AG09319 (cell line): ENCODE measurements at places on chromosomes 7 and 10.

GRCh38 chr7:131829947-131830558 lies 273.6 kb upstream of the PODXL start:
- no peak for DNase-seq

DNA sequence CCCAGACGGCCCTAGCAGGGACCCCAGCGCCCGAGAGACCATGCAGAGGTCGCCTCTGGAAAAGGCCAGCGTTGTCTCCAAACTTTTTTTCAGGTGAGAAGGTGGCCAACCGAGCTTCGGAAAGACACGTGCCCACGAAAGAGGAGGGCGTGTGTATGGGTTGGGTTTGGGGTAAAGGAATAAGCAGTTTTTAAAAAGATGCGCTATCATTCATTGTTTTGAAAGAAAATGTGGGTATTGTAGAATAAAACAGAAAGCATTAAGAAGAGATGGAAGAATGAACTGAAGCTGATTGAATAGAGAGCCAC lies 184 bp downstream of the CFTR start:
- DNase-seq: no peak

GRCh38 chr10:104639590-104640338 lies 1.3 kb upstream of the SORCS3 start:
- no peak for DNase-seq

DNA sequence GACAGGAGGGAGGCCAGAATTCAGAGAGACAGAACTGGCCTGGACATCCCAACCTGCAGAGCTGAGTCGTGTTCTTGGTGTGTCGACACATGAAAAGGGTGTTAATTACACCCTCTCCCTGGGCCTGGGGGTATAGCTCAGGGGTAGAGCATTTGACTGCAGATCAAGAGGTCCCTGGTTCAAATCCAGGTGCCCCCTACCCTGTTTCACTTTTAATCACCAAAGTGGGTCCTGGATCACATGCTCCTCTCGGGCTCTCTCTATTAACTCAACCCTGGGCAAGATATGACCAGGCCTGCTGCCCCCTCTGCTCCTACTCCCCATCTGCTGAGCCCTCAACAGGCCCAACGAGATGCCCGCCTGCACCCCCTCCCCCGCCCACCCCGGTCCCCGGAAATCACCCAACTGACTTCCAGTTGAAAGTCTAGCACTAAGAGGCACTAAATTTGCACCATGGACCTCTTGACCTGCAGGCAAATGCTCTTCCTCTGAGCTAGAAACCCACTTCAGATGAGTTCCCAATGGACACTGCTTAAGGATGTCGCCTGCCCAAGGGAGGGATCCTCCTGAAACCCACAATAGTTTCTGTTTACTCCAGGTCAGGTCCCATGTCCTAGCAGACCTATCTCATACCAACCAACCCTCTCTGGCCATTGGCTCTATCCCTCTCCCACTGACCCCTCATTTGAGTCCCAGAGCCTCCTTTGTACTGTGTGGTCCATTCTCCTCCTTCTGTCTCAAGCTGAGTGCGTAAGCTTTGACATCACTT lies 137.6 kb downstream of the ZNF467 start:
- DNase-seq: no peak

DNA sequence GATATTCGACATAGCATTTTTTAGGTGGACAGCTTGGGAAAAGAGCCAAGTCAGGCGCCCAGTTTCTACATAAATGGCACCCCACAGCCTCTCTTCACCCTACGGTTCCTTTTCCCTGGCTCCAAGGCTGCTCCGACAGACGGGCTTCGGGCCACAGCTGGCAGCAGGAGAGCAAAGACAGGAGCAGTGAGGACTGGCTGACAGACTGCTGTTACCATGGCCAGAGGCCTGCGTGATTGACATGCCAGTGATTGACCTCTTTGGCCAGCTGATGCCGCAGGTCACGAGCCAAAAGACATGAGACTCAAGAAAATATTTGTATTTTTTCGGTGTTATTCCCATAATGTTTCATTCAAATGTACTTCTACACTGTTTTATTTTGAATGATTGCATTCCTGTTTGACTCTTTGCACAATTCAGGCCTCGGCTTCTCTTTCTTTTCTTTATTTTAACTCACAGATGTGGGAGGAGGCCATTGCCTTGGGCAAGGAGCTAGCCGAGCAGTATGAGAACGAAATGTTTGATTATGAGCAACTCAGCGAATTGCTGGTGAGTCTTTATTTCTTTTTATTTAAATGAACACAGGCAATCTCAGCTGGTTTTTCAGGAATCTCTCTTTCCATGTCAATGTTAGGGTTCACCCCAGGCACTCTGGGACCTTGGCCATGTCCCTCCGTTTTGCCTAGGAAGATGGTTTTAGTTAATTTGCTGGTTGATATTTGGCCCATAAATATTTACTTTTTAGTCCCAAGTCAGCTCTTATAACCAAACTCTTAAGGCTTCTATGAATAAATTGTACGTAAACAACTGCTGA lies 146.3 kb upstream of the NPS start:
- DNase-seq: peak; percentile 54

- no peak for DNase-seq
Observed at GRCh38 chr10:6011558-6011957, 34.2 kb upstream of the IL15RA start.

GRCh38 chr7:142603870-142604448 lies 145.3 kb upstream of the PRSS1 start:
- peak; percentile 29 for DNase-seq

- DNase-seq: no peak
Observed at GRCh38 chr7:45416846-45417245, 157.3 kb upstream of the ADCY1 start.

DNA sequence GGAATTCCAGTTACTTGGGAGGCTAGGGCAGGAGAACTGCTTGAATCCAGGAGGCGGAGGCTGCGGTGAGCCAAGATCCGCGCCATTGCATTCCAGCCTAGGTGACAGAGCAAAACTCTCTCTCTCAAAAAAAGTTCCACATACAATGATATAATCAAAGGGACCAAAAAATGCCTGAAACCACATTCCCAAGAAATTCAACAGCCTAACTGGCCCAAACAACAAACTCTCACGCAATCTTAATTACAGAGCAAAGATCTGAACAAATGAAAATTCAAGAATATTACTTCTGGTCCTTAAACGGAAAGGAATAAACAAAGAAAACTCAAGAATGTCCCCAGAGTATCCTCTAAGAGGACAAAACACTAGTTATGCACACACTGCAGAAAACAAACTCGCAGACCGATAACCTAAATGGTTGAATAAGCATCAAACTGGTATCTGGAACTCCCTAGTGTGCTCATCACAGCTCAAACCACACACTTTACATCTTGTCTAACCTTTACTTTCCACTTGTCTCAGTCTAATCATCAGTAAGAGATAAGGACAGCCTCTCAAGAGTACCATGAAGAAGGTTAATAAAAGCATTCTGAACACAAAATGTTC lies 3.7 kb downstream of the OGA start:
- DNase-seq: no peak

GRCh38 chr10:107133656-107134055 lies 30.9 kb downstream of the SORCS1 start:
- DNase-seq: no peak

DNA sequence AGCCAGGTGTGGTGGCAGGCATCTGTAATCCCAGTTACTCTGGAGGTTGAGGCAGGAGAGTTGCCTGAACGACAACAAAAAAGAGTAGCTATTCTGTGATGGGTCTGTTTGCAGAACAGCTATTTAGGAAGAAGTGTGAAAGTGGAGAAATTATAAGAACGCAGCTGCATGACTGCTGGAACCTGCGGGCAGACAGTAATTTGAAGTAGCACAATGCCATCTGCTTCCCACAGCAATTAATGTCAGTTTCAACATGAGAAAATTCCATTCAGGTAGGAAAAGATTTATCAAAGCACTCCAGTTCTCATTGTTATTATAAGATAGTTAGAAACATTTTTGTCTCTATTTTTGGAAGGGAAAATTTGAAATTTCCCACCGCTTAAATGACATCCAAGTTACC lies 21.5 kb downstream of the LAMB1 start:
- DNase-seq: no peak

GRCh38 chr10:123269675-123270074 lies 115.5 kb downstream of the BUB3 start:
- DNase-seq: no peak

DNA sequence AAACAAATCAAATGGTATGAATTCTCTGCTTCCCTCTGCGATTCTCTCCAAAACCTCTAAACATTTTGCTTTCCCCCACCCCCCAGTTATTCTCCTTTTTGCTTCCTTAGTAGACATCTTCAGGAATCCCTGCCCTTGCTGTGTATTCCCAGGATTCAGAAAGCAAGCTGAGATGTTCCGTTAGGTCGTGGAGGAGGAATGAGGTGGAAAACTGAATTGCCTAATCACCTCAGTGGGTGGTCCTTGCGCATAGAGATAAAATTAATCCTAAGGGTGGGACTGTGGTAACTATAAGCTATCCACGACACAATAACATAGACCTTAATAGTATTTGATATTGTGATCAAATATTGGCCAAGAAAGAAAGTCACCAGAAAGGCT lies 49.1 kb upstream of the SEMA3C start:
- DNase-seq: no peak

GRCh38 chr7:134262322-134262721 lies 54.4 kb downstream of the SLC35B4 start:
- no peak for DNase-seq

DNA sequence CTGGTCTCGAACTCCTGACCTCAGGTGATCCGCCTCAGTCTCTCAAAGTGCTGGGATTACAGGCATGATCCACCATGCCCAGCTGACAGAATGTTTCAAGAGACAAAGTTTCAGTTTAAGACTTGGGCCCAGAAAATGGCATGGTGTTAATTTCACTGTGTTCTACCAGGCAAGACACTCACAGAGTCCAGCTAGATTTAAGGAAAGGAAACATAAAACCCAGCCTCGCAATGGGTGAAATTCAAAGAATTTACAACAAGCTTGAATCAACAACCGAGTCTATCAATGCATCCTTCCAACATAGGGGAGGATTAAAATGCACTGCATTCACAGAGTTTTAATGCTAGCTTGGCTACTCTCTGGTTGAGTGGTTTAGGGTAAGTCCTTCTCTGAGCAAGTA lies 764.0 kb downstream of the XPNPEP1 start:
- DNase-seq: no peak

GRCh38 chr10:97278491-97278989 lies 13.9 kb downstream of the ARHGAP19 start:
- peak; percentile 94 for DNase-seq

DNA sequence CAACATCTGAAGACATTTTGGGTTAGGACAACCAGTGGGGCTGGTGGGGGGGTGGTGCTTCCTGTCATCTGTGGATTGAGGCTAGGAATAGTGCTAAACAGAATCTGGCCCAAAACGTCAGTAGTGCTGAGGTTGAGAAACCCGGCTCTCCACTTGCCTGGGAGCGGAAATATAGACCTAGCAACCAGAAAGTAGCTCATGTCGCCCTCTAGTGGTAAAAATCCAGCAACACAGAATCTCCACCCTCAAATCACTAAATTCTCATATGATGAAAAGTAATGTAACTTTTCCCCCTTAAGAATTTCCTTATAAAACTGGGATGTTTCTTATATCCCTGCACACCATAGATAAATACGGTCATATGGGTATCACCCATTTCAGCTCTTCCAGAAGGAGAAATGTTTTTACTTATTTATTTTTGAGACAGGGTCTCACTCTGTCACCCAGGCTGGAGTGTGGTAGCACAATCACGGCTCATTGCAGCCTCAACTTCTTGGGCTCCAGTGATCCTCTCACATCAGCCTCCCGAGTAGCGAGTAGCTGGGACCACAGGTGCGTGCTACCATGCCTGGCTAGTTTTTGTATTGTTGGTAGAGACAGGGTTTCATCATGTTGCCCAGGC lies 34.4 kb downstream of the ZC3HAV1 start:
- peak; percentile 65 for DNase-seq

- DNase-seq: no peak
Observed at GRCh38 chr7:44881610-44882009, 3.7 kb downstream of the PURB start.

- DNase-seq: no peak
Observed at GRCh38 chr10:90042075-90042474, 340.7 kb downstream of the KIF20B start.

DNA sequence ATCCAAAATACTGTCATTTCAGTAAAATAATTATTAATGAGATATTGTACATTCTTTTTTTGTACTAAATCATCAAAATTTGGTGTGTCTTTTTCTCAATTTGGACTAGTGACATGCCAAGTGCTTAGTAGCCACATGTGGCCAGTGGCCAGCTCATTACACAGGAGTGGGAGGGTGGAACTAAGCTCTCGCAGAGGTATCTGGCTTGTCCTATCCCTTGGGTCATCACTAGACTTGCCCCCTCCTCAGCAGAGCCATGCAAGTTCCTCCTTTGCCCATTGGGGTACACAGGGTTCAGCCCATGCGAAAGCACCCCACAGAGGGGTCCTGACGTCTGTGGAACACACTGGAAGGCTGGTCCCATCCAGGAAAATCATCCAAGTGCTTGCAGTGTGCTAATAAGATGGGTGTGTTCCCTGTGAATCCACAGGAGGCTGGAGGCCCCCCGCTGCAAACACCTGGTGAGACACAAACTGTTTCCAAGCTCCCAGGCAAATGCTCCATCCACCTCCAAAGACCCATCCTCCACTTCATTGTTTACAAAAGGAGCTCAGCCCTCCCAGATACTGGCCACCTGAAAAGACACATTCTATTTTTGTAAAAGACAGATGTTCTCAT lies 1.3 kb downstream of the ARHGAP22 start:
- DNase-seq: no peak

DNA sequence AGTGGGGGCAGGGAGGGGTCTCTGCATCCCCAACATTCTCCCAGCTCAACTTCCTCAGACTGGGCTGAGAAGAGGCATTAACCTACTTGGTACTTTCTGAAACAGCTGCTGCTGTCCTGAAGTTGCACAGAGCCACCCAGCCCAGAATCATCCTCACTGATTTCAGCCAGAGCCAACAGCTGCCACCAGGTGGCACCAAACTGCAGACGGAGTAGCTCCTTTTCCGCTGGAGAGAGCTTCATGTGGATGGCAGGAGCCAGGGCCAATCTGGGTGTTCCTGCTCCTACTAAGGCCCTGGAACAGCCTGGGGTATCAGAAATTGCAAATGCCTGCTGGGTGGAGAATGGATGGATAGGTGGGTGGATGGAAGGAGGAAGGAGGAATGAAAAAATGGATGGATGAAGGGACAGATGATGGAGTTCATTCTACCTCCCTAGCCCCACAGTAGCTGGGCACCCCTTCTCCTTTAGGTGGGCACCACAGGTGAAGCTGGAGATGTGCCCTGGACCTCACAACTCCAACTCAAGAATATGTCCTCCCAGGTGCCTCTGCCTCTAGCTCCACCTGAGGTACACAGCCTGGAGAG lies 11.8 kb upstream of the DRGX start:
- peak; percentile 45 for DNase-seq
